ENCODE measurements at places on chromosomes 6 and 20.

- DNase-seq, result no peak
Measured at GRCh38 chr6:142378138-142378875, 76.5 kb downstream of the ADGRG6 start.

- DNase-seq, result no peak
Measured at GRCh38 chr6:33081098-33081824, 5.5 kb downstream of the HLA-DPB1 start.

DNA sequence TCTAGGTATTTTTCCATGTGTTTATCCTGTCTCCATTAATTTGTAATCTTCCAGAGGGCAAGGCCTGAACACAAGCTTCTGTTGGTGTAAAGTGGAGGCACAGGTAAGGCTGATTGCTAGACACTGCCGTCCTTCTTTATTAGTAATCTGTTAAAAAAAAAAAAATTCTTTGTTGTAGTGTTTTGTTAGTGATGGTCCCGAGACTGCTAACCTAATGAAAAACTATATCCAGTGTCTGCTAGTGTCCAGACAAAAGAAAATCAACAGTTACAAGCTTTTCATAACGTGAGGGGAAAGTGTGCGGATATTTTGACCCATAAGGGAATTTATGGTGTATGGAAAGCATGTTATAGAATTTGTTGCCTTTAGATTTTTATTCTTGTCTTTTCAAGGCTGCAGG, 4.2 kb upstream of the HIVEP1 start:
- no peak for DNase-seq

DNA sequence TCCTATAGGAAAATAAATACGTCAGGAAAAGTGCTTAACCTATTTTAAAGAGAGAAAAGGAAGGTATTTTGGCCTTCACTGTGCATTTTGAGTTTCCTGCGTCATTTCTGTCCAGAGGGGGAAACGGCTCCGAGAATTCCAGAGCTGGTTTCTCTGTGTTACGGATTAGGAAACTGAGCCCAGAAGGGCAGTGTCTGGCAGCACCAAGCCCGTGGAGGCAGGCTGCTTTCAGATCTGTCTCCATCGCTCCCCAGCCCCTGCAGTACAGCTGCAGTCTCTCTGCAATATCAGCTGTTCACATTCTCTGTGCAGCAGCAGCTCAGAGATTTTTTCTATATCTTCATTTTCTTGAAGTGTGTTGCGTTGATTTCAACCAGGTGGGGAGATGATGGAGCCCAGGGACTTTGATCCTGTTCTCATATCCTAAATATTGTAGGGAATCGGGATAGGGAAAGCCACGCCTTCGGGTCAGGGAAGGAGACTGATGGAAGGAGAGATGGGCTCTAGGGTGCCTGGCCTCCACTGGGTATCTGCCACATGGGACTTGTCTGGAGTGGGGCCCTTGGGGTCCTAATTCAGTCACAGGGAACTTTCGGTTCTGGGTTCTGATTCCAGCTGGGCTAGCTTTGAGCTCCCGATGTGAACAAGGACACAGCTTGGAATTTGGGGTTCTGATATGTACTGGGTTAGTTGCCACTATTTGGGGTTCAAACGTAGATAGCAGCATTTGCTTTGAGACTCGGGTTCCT, 2.8 kb downstream of the ANKRD60 start:
- DNase-seq, result no peak

DNA sequence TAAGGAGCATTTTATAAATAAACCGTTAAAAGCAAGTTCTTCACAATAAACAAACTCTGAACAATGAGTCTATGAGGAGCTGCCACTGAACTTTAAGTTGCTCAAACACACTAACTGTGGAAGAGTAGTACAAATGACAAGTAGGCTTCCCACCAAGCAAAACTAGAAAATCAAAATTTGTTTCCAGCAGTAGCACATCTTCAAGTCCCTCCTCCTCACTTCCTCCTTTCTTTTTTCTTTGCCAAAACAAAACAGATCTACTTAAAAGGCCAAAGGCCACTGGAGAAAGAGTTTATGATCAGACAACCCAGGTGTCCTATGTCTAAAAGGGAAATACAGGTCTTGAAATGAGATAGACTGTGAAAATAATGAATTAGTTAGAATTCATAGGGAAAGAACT, 17.1 kb upstream of the FAM135A start:
- no peak for DNase-seq

DNA sequence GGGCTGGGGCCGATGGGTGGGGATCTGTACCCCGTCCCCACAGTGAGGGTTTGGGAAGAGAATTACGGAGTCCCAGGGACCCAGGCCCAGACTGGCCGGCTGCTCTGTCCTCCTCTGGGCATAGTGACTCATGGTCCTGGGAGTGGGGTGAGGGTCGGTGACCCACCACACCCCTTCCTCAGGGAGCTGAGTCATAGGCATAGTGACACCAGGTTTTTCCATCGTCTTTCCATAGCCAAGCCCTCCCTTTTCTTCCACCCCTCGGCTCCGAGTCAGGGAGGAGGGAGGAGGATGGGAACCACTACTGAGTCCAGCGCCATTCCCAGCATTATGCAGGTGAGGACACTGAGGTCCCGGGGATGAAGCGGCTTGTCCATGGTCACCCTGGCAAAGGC, 8.9 kb downstream of the CYP21A2 start:
- DNase-seq, result no peak

GRCh38 chr6:168390749-168391420, 50.1 kb upstream of the SMOC2 start:
- no peak for DNase-seq

DNA sequence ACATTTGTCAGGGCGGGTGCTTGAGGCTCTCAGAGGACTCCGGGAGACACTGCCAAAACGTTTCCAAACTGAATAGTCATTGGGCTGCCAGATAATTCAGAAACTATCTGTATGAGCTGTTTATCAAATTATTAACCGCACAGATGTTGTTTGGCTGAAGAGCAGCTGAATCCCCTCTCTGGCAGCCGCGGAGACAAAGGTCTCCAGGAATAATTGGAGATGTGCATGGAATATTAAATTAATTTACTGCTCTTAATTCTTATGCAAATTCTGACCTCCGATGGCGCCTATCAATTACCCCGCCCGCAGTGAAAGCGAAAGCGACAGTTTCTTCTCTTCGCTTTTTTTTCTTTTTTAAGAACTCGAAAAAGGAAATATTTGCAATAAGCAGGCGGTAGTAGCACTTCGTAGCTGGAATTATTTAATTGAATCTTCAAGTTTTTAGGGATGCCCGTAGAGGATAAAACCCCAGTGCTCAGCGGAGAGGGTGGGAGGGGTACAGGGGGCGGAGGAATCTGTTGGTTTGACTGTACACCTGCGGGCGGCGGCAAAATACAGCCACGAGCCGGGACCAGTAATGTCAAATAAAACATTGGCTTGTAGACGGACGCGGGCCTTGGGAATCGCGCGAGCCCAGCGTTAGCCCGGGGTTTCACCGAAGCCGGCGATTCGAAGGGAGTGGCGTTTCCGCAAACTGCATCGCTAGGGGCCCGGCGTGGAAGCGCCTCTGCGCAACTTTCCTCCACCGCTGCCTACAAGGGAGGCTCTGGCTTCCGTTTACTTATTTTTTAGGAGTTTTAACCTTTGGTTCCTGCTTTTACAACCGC, 6.2 kb downstream of the LINC00237 start:
- no peak for DNase-seq

GRCh38 chr6:24387818-24388217, 14.9 kb upstream of the MRS2 start:
- no peak for DNase-seq

GRCh38 chr6:42522942-42523814, 40.7 kb upstream of the UBR2 start:
- no peak for DNase-seq

DNA sequence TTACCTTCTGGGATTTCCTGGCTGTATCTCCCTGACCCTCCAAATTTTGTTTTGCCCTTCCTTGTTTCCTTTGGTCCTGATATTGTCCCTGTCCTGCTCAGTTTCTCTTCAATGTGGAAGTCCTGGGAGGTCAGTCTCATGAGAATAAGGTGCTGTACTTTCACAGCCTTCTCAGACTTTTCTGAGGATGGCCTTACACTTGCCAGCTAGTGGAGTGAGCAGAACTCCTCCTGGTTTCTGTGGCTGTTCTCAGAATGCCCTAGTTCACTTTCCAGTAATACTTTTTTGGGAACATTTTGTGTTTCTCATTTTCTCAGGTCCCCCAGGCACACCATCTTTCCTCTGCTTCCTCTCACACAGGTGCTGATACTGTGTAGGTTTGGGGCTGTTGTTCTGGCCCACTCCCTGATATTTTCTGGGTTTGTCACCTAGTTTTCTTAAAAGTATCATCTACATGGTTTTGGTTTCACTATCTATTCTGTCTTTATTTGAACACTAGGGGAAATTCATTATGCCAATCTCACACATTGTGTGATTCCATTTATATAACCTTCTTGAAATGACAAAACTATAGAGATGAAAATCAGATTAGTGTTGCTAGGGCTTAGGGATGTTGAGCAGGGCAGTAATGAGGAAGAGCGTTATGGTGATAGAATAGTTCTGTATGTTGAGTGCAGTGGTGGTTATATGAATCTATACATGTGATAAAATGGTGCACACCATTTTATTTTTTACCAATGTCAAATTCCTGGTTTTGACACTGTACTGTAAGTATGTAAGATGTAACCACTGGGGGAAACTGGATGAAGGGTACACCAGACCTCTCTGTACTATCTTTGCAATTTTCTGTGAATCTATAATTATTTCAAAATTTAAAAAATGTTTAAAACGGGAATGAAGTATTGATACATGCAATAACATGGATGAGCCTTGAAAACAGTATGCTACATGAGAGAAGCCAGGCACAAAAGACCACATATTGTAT, 27.2 kb upstream of the BRPF3 start:
- DNase-seq, result no peak

- no peak for DNase-seq
Measured at GRCh38 chr6:160477901-160478300, 129.7 kb downstream of the SLC22A3 start.

DNA sequence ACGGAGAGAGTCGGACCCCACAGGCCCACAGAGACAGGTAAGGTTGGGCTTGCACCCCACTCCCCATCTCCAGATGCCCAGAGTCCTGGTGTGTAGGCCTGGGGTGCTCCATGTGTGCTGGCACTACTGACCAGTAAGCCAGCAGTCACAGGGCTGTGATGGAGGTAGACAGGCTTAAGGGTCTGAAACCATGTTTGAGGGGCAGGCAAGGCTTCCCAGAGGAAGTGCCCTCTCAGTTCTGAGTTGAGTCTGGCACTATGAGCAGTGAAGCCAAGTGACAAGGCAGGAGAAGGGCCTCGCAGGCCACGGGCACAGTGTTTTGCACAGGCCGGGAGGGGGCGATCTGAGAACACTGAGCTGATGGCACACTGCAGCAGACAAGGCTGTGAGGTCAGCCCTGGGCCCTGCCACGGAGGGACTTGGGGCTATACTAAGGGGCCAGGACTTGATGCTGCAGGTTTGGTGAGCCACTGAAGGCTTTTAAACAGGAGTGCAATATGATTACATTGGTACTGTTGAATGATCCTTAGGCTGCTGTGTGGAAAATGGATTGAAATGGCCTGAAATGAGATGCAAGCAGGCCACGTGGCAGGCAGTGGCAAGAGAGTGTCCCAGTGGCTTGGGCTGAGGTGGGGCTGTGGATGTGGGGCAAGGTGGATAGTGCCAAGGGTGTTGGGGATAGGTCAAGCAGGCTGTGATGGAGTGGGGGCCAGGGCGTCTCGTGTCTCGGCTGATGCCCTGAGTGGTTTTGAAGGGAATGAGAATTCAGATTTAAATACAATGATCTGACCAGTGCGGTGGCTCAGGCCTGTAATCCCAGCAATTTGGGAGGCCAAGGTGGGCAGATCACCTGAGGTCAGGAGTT, 20.3 kb downstream of the TTBK1 start:
- DNase-seq, result no peak

DNA sequence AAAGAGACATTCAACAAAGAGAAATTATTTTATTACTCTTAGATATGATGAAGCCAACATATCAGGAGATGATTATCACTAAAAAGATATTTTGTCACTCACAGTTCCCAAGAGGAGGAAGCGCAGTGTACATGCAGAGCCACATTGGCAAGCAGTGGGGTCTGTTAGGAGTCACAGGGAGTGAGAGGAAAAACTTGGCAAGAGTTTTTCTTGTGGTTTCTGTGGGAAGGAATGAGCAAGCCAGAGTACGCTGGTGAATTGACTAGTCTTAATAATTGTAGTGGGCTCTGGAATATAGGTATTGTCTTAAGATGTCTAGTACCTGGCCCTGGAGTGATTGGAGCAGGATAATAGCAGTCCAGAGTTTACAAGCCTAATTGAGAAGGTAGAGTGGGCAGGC, 1095.2 kb downstream of the GRIK2 start:
- DNase-seq, result no peak

GRCh38 chr6:28218312-28219248, 6.5 kb upstream of the ZSCAN9 start:
- no peak for DNase-seq

DNA sequence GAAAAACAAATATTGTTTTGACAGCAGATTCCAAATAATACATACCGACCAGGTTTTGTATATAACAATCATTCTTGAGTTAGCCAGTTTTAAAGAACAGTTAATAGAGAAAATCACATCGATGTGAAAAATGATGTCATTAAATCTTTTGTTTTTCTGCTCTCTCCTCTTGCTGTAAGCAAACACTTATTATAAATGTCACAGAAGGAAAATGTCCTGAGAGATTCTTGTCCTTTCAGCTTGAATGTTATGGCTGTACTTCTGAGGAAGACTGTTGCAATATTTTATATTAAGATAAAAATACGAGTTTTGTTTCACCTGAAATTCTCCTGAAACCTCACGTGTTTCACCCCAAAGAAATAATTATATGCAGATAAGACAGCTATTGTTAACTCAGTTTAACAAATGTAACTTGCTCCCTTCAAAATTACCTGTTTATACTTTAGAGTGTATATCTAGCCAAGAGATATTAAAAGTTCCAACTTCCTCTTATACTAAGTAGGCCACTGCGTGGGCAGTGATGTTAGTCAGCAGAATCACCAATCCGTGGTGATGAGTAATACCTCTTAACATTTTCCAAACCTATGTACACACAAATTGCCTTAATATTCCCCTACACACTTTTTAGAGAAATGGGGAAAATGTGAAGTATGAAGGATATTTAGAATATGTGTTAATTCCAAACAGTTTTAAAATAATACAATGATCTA, 1111.4 kb upstream of the CITED2 start:
- no peak for DNase-seq

DNA sequence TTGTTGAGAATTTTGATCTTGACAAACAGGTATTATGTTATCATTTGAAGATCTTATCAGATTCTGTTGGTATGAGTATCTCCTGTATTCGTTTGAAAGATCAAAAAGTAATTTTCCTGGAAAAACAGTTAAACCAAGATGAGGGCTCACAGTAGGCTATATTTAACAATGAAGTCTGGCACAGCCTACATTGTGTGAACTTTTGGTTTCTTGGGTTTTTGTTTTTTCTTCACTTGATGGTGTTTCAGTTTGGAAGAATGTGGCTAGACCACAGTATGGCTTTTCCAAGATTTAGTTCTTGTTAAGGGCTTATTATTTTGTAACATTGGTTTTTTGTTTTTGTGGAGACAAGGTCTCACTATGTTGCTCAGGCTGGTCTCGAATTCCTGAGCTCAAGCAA, 306.4 kb downstream of the CDKAL1 start:
- no peak for DNase-seq

GRCh38 chr6:146891615-146892265, 293.0 kb downstream of the ADGB start:
- DNase-seq, result no peak

Data from cerebellar nuclear complex (tissue), 1 donor.